Stimulated activated CD4-positive, alpha-beta T cell treated with anti-CD3 and anti-CD28 coated beads, TNF-alpha, amount 100 ng/mL, for 4 hours (primary cell): ENCODE measurements at places on chromosomes 3 and 15.

DNA sequence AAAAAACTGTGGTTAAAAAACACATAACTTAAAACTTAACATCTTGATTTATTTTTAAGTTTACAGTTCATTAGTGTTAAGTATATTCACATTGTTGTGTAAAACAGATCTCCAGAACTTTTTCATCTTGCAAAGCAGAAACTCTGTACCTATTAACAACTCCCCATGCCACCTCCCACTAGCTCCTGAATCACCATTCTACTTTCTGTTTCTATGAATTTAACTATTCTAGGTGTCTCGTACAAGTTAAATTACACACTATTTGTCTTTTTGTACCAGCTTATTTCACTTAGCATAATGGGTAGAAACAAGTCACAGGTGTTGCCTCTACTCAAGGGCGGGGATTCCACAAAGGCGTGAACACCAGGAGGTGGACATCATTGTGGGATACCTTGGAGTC, 43.2 kb downstream of the CRTC3 start:
- no peak for DNase-seq

DNA sequence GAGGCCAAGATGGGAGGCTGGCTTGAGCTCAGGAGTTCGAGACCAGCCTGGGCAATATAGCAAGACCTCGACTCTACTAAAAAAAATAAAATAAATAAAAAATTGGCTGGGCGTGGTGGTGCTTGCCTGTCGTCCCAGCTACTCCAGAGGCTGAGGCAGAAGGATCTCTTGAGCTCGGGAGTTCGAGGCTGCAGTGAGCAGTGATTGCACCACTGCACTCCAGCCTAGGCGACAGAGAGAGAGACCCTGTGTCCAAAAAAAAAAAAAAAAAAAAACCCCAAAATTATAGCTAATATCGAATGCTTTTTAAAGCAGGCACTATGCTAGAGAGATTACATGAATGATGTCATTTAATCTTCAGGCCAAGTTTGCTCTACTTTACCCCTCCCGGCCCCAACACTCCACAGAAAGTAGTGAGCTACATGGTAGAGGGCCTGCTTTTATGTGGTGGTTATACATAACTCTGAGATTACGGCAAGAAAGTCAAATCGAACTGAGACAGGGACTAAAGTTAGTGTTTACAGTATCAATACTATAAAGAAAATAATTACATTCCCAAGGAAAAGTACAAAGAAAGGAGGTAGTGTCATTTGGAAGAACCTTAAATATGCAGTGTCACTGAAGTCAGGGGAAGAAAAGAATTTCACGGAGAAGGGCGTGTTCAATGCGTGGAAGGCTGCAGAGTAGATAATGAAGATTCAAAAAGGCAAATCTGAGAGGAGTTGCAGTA, 1.1 kb downstream of the ADPGK start:
- DNase-seq = no peak

DNA sequence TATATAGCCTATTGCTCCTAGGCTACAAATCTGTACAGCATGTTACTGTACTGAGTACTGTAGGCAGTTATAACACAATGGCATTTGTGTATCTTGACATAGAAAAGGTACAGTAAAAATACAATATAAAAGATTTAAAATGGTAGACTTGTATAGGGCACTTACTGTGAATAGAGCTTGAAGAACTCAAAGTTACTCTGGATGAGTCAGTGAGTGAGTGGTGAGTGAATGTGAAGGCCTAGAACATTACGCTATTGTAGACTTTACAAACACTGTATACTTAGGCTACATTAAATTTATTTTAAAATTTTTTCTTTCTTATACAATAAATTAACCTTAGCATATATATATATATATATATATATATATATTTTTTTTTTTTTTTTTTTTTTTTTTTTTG, 140.0 kb upstream of the UBE2E1 start:
- no peak for DNase-seq

GRCh38 chr3:46375218-46375617, 4.5 kb downstream of the CCR5 start:
- no peak for DNase-seq

- no peak for DNase-seq
These were observed 64.8 kb downstream of the RFTN1 start for GRCh38 chr3:16448639-16449070.

- no peak for DNase-seq
These were observed 866.1 kb downstream of the NSUN3 start for GRCh38 chr3:94928921-94929320.

DNA sequence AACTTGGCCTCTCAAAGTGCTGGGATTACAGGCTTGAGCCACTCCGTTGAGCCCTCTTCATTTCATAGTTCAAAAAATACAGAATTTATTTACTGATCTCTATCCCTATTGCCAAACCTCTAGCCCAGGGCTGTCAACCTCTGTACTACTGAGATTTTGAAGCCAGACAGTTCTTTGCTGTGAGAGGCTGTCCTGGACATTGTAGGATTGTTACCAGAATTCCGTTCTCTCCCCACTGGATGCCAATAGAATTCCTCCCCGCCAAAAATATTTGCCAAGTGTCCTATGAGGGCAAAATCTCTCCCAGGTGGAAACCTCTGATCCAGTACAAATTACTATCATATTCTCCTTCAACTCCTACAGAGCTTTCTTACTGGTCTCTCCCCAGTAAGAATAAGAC, 29.6 kb upstream of the ADAMTS9 start:
- no peak for DNase-seq

DNA sequence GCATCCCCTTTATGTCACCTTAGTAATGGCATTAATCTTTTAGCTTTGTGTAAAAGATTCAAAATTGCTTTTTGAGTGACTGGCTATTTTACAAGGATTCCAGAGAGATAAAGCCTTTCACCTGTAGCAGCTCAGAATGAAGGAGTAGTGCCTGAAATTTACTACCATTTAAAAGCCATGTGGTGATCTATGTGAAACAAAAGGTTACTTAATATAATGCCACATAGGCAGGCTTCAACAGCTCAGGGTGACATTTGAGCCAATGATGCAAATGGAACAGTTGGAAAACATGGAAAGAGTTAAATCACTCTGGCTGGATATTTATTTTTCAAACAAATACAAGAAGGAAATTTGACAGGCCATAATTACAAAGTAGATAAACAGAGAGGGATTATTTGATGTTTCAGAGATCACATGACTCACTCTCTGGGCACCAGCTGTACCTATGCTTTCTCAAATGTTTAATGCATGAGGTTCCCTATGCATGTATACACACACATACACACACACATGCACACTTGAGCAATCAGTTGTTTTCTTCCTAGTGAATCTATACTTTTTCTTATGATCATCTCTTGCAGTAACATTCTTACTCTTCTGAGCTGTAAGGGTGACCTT, 171.5 kb downstream of the ZMAT3 start:
- no peak for DNase-seq

DNA sequence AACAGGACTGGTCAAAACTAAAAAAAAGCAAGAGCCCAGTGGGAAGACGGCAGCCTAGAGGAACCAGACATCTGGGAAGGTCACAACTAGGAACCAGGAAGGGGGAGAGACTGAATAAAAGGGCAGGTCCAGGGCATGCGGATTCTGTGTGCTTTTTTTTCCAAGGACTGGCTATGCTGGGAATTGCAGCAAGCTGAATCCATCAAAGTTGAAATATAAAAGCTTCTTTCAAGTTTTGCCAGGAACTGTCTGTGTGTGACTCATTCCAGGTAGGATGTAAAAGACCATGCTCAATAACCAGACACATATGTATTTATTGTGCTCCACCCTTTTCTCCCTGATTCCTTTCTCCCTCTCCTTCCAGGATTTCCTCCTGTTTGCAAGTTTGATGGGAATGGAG, 47.9 kb upstream of the CCDC80 start:
- no peak for DNase-seq

GRCh38 chr3:123405936-123406510, 42.9 kb downstream of the ADCY5 start:
- DNase-seq = no peak

- DNase-seq = no peak
These were observed 554.1 kb downstream of the SI start for GRCh38 chr3:164524201-164524600.

- DNase-seq = no peak
These were observed 2.7 kb downstream of the PXYLP1 start for GRCh38 chr3:141234283-141234682.

- DNase-seq = no peak
These were observed 68.9 kb downstream of the MYH15 start for GRCh38 chr3:108441518-108441917.

- no peak for DNase-seq
These were observed 41.5 kb downstream of the LYZL4 start for GRCh38 chr3:42368861-42369260.

- DNase-seq = no peak
These were observed 15.9 kb upstream of the TMEM42 start for GRCh38 chr3:44845528-44846520.

DNA sequence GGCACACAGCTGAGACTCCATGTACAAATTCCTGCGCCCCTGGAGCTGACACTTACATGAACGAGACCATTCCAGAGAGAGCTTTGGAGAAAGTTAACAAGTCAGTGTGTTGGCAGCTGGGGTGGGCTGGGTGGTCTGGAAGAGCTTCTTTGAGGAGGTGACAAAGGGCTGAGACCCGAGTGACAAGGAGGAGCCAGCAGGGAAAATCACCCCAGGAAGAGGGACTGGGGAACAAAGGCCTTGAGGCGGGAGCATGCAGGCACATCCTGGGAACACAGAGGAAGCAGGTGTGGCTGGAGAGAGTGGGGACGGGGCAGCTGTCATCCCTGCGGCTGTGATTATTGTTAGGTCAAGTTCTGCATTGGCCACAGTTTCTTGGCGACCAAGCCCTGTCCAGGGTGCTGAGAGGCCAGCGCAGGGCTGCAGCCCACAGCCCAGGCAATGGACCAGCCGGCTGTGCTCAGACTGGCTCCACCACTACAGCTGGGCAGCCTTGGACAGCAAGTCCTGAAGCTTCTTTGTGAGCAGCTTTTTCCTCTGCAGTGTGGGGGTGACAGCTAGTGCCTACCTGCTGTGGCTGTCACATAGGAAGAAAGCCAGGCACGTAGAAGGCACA, 34.2 kb upstream of the PRR23E start:
- DNase-seq = no peak

GRCh38 chr3:82054849-82055248, 293.4 kb upstream of the GBE1 start:
- no peak for DNase-seq

DNA sequence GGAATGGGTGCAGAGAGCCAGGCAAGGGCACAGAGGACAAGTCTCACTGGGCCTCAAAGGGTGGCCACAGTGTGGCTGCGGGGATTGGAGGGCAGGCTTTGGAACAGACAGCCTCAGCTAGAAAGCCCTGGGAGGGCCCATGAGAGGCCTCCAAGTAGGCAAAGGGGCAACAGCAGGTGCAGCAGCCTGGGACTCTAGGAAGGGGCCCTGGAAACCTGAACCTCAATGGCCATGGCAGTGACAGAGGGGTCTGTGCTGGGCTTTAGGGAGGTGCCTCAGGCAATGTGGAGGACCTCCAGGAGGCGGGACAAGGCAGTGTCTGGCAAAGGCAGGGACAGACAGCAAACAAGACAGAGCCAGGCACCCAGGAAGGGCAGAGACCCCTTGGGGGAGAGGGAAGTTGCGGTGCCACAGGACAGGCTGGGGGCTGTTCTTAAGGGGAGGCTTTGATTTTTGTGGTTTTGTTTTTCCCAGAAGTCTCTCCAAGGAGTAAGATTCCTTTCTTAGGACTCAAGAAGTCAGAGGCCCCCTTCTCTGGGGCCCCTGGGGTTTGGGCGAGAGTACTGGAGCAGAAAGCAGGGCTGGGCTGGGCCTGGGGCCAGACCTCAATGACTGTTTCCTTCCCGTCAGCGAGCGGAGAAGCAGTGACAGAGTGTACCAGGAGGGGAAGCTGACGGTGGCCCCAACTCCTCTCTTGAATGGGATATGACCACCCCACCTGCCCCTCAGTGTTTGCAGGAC, 9.7 kb downstream of the STOML1 start:
- no peak for DNase-seq

- no peak for DNase-seq
These were observed 149.0 kb downstream of the GSK3B start for GRCh38 chr3:119945291-119945690.

DNA sequence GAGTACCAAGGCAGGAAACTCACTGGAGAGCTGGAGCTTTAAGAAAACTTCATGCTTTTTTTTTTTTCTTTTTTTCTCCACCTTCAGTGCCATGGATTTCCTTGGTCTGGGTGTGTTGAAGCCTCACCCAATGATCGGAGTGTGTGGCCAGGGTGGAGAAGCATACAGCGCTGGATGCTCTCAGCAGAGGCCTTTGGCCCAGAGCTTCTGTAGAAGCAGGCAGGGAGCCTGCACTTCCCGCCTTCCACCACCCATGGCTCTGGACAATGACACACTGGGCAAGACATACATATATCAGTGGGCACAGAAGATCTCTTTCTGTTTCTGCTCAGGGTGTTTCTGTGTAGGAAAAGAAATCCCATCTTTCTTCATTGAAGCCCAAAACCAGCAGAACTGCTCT, 55.8 kb upstream of the ACAD9 start:
- no peak for DNase-seq

DNA sequence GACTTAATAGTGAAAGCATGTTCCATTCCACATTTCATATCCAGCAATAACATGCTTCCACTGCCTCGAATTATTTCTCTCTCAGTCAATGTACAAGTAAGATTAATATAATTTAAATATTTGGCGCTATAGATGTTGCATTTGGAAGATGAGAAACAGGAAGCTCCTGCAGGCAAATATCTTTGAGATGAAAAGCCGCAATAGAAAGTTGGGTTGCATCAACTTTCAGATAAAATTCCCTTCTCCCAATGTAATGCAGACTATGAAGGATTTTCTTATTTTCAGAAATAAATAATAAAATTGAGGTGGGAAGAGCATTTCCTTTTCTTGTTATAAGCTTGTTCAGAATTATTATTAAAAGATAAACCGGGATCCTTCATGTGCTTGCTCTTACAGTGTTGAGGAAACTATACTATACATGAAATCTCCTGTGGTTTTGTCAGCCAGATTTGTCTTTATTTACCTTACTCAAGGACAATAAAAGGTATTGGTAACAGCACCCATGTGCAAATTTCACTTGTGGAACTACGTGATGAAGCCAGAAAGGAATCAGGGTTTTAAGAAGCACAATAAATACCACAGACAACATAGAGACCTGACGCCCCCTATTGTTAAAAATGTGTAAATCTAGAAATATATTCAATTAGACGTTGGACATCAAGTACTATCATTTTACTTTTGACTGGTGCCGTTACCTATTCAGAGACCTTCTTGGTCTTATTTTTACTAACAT, 307.0 kb downstream of the ARPP21 start:
- no peak for DNase-seq

DNA sequence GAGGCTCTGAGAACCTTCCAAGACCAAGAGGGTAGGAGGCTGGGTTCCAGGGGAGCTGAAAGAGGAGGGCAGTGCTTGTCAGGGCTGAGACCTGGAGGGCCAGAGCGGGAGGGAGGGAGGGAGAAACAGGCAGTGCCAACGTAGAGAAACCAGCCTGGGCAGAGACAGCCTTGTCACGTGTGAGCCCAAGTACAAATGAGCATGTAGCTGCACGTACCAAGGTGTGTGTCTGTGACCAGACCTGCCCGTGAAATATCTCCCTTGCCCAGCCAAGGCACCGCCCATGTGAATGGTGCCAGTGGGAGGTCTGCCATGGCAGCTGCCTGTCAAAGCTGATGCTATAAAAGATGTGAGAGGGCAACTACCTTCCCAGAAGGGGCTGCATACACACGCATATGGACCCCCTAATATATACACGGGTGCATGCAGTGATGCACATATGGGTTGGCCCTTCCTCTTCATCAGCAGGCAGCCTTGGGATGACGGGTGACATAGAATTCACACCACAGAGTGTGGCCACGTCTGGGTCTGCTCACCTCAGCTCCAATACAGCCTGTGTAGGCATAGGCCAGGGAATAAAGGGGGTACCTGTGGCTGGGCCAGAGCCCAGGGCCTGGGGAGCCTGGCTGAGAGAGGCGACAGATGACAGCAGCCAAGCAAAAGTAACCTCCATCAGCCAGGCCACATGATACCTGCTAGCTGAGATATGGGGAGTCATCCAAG, 7.8 kb upstream of the CTDSPL start:
- no peak for DNase-seq
